ENCODE measurements at places on chromosomes 5 and 9.

DNA sequence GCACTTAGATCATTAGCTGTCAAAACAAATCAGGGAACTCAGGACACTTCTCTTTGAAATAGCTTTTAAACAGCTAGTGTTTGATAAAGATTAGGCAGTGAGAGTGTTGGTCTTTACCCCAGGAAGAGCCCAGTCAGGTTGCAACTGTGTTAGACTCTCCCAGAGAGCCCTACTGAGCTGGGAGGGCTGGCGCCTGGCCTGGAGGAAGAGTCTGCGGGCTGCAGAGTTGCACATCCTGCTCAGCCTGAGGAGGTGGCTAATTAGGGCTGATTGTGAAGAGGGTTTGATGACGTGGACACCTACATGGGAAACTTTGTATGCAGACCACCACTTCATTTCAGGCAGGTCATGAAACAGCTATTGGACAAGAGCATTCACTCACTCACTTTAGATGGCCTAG lies 112.0 kb downstream of the TMEM174 start:
- DNase-seq, result no peak

DNA sequence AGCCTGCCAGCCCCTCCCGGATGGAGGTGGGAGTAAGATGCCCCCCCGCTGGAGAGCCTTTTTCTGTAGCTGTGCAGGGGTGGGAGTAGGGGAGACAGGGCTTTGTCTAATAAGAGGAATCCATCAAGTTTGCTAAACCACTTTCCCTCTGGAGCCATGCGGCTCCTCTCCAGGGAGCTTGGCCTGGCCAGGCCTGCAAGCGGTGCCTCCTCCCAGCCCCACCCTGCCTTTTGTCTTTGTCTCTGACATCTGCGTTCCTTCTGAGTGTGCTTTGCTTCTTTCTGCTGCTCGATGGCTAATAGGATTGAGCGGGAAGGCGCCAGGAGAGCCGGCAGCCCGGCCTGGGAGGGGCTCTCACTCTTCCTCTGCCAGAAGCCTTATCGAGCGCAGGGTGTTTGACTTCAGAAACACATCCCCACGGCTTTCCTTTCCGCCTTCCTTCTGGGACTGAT lies 26.7 kb upstream of the FCN1 start:
- no peak for DNase-seq

DNA sequence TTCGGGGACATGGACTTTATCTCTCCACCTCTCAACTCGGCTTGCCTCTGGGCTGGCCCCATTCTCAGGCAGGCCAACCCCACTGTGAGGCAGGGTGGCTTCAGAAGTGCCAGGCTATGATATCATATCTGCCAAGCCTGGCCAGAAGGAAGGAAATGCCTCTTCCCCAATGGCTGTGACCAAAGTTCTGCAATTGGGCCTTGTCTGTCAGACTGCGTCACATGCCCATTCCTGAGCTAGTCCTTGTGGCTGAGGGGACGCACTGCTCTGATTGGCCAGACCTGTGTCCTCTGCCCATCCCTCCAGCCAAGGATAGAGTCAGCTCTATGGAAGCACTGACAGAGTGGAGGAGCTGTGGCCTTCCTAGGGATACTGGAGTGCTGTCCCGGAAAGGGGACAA lies 11.9 kb downstream of the SMIM23 start:
- no peak for DNase-seq

GRCh38 chr5:134600600-134600999 lies 32.0 kb downstream of the SAR1B start:
- no peak for DNase-seq

DNA sequence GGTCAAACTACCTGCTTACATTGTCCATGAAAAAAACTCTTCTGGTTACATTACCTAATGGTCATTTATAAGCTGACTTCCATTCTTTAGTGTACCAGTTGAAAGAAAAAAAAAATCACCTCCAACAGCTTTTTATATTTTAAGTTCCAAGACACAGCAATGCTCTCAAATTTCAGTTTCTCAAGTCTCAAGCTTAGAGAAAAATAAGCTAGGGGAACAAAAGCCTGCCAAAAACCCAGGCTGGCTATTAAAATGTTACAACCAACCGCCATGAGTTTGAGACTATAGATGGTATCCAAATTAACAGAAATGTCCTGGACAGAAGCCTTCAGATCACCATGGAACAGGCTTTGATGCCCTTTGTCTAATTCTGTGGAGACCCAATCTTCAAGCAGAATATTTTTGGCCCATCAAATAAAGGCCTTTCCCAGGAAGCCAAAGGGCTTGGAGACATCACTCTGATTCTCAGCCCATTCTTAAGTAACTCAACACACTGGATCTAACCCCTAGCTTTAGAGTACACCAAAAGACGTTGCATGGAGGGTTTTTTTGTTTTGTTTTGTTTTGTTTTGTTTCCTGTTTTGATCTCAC lies 343.7 kb downstream of the GLIS3 start:
- no peak for DNase-seq

- no peak for DNase-seq
These were observed 914.2 kb upstream of the CDH6 start for GRCh38 chr5:30279237-30279636.

DNA sequence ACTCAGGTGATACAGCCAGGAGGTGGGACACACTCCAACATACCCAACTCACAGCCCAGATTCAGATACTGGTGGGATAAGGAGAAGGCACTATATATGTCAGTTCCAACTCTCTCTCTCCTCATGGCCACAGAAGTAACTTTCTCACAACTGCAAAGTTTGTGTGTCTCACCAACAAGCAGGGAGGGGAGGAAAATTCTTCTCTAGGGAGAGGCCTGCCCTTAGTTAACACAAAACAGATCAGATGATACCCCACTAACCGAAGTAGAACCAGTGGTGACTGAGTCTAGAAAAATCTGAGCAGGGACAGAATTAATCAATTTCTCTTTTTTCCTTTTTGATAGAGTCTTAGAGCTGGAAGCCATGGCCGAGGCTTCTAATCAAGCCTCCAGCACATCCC lies 133.1 kb downstream of the ADAMTS12 start:
- no peak for DNase-seq

GRCh38 chr5:2910401-2911175 lies 159.1 kb upstream of the IRX2 start:
- no peak for DNase-seq

- DNase-seq, result no peak
These were observed 88.4 kb upstream of the TNFSF8 start for GRCh38 chr9:115018547-115019435.

Measured in left ventricle myocardium inferior (tissue), 1 donor.